ENCODE measurements at places on chromosomes 3 and 15. TPM values are rescaled to one million over a fixed set of nuclear protein-coding genes. Genes with fewer than 3 reads are reported as not detected.

The ADAMTS7 gene
- polyA plus RNA-seq, result 47.0 TPM

The OCA2 gene
- polyA plus RNA-seq, result 0.15 TPM

The TARS3 gene
- polyA plus RNA-seq, result 8.1 TPM

The NCEH1 gene
- 12.7 TPM for polyA plus RNA-seq

The C2CD4B gene
- 1.8 TPM for polyA plus RNA-seq

The ST6GAL1 gene
- polyA plus RNA-seq, result 19.5 TPM

The COL8A1 gene
- polyA plus RNA-seq, result 8.3 TPM

The KLHL6 gene
- 0.65 TPM for polyA plus RNA-seq

The LCTL gene
- polyA plus RNA-seq, result not detected

- H3K4me1 ChIP-seq, result no peaks in the 10 kb centered on the region
- H3K27me3 ChIP-seq, result no peaks in the 10 kb centered on the region
- DNase-seq, result no peak
- no peak overlapping the region for H3K27ac ChIP-seq
- H3K4me3 ChIP-seq, result no peak overlapping the region
- no peaks in the 10 kb centered on the region for H3K36me3 ChIP-seq
Observed at GRCh38 chr15:51952805-51953204, 18.8 kb downstream of the LEO1 start.

DNA sequence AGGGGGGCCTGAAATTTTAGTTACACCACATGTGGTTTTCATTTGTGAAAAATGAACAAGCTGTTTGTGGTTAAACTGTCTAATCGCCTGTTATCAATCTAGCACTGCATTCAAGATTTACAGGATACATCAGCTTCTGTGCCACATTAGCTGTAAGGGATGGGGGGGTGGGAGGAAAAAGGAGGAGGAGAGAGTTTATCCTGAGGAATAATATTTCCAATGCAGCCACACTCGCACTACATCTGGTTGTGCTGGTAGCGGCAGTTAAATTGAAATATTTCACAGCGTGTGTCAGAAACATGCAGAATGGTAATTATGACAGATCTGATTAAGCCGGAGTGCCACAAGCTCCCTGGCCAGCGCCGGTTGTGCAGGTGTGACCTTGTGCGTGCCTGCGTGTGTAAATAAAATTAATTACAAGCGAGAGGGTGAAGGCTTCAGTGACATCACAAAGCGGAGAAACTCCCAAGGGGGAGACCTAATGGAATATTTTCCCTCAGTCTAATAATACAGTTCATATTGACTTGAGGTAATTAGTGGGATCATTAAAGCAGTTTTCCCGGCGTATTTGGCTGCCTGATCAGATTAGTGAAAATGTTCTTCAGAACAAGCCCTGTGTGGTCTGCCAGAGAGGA lies 55.5 kb downstream of the SATB1 start:
- peaks cover 7% of the 10 kb centered on the region for H3K36me3 ChIP-seq
- H3K4me3 ChIP-seq, result no peak overlapping the region
- no peaks in the 10 kb centered on the region for H3K27me3 ChIP-seq
- H3K27ac ChIP-seq, result no peak overlapping the region
- no peak for DNase-seq

DNA sequence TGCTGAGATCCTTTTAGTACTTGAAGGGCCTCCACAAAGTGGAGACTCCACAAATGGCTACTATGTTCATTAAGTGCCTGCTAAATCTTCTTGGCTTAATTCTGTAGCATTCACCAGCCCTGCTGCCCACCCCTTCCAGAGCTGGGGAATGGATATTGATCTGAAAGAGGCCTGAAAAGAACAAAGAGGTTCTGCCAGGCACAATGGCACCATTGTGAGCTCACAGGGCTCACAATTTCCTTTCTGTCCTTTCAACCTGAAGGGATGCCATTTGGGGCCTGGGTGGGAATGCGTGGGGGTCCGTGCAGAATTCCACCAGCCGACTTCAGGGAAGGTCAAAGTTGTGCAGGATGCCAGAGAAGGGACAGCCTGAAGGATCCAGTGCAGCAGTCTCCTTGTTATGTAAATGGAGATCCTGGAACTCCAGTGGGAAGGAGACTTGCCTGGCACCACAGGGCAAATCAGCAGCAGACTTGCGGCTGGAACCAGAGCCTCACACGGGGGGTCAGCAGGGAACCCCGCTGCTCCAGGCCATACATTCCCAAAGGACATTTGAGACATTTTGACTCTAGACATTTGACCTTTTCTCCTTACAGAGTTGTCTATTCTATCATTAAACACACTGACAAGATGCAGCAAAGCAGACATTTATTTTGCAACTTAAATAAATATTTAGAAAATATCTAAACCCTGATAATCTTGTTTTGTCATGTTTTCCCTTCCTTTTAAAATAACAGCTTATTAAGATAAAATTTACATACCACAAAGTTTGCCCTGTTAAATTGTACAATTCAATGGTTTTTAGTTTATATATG lies 21.5 kb upstream of the MORF4L1 start:
- H3K36me3 ChIP-seq, result no peaks in the 10 kb centered on the region
- no peak overlapping the region for H3K4me3 ChIP-seq
- H3K27ac ChIP-seq, result no peak overlapping the region
- no peaks in the 10 kb centered on the region for H3K4me1 ChIP-seq

GRCh38 chr3:153818338-153818737 lies 302.9 kb upstream of the ARHGEF26 start:
- H3K27ac ChIP-seq, result no peak overlapping the region
- no peak for DNase-seq
- no peak overlapping the region for H3K4me3 ChIP-seq
- no peaks in the 10 kb centered on the region for H3K36me3 ChIP-seq

DNA sequence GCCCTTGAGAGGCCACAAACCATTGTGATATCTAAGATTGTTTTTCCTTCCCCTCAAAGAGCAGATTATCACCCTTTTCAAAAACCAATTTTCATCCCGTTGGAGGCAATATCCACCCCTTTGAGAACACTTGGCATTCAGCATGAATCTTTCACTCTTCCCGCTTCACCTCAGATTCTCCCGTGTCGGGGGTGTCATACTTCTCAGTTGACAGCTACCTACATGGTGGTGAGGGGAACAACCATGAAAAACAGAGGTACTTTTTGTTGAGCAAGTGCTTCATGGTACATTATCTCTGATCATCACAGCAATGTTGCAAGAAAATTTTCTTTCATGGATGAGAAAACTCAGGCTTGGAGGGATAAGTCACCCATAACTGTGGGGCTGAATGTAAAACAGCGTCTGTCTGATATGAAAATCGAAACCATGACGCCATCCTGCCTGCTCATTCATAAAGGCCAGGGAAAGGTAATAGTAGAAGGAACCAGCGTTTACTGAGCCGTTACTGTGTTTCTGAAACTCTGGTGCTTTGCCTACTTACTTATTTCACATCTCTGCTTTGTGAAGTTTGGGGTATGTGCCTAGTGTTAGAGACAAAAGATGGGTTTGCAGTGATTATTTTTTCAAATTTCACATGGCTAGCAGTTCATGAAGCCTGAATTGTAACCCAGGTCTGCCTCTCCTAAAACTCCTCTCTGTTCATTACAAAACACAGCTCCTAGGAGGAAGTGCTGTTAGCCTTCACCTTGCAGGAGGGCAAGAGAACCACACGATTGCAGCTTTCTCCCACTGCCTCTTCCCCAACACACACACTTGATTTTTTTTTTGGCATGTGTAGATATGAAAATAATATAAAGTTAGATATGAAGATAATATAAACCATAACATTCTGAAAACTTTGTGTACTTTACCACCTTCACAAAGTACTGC lies 35.4 kb downstream of the SV2B start:
- H3K27me3 ChIP-seq, result no peaks in the 10 kb centered on the region
- H3K4me3 ChIP-seq, result no peak overlapping the region
- no peaks in the 10 kb centered on the region for H3K36me3 ChIP-seq
- no peak overlapping the region for H3K27ac ChIP-seq

DNA sequence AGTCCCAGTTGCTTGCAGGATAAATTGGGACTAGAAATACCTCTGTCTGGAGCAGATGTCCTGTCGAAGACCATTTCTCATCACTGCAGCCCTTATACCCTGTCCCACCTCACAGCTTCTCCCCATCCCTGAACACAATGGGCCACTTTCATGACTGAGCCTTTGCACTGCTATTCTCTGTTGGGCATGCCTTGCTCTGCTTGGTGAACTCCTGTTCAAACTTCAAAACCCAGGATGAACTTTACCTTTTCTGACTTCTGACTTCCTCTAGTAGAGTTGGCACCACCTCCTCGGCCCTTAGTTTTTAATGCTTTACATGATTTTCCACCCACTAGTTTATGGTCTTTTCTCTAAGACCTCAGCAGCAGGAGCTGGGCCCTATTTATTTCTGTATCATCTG lies 48.4 kb downstream of the ST6GAL1 start:
- H3K27ac ChIP-seq, result peak overlapping the region; percentile 89
- H3K36me3 ChIP-seq, result peaks cover 63% of the 10 kb centered on the region
- DNase-seq, result no peak

- DNase-seq, result no peak
- no peaks in the 10 kb centered on the region for H3K4me1 ChIP-seq
- H3K4me3 ChIP-seq, result no peak overlapping the region
- H3K27ac ChIP-seq, result no peak overlapping the region
- no peaks in the 10 kb centered on the region for H3K27me3 ChIP-seq
Observed at GRCh38 chr3:126550488-126551051, 8.2 kb downstream of the C3orf22 start.

GRCh38 chr3:124942613-124943012 lies 8.1 kb upstream of the MUC13 start:
- H3K27ac ChIP-seq, result no peak overlapping the region
- no peaks in the 10 kb centered on the region for H3K36me3 ChIP-seq
- H3K4me1 ChIP-seq, result no peaks in the 10 kb centered on the region
- H3K4me3 ChIP-seq, result no peak overlapping the region
- no peaks in the 10 kb centered on the region for H3K27me3 ChIP-seq

DNA sequence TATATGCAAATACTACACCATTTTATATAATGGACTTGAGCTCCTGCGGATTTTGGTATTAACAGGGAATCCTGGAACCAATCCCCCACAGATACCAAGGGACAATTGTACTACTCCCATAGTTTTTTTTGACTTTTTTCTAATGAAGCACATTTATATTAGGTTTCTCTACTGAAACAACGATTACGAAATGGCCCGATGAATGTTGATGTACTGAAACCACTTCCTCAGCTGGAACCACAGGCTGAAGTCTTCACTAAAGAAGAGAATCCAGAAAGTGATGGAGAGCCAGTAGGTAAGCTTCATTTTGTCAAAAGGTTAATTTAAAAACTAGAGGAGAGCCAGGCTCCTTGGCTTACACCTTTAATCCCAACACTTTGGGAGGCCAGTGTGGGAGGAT lies 121.5 kb upstream of the LRRFIP2 start:
- H3K27ac ChIP-seq, result no peak overlapping the region
- peaks cover 91% of the 10 kb centered on the region for H3K36me3 ChIP-seq
- H3K4me3 ChIP-seq, result no peak overlapping the region
- no peaks in the 10 kb centered on the region for H3K4me1 ChIP-seq

DNA sequence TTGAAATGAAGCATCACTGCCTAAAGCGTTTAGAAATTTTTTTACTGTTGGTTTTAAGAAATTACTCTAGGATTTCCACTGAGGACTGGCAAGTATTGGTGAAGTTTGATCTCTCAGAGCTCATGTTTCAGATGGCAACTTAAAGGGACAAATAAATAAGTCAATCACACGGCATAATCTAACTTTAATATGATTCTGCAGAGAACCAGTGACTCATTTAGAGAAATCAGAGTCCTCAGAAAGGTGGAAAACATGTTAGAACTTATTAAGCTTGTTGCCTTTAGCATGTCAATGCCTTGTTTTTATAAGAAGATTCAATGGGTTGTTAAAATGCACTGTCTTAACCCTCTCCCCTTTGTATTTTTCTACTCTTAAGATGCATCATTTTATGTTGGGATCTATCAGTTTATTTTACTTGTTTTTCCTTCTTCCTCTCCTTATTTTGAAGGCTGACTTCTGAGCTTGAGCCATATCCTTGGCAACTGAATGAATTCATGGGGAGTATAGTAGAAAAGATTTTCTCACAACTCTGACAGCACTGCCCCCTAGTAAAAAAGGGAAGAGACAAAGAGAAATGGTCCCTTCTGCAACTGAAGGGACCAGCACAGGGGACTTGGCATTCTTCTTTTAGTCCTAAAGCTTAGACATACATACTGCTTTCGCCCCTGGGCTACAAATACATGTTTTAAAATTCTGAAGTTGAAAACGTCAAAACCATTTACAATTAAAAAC lies 431.2 kb downstream of the LPP start:
- DNase-seq, result no peak
- H3K36me3 ChIP-seq, result no peaks in the 10 kb centered on the region
- H3K27me3 ChIP-seq, result no peaks in the 10 kb centered on the region
- H3K4me3 ChIP-seq, result no peak overlapping the region
- peak overlapping the region; percentile 17 for H3K27ac ChIP-seq

GRCh38 chr15:69623392-69624154 lies 171.0 kb downstream of the RPLP1 start:
- peaks cover 13% of the 10 kb centered on the region for H3K27me3 ChIP-seq
- no peak overlapping the region for H3K27ac ChIP-seq
- no peaks in the 10 kb centered on the region for H3K4me1 ChIP-seq
- no peaks in the 10 kb centered on the region for H3K36me3 ChIP-seq

DNA sequence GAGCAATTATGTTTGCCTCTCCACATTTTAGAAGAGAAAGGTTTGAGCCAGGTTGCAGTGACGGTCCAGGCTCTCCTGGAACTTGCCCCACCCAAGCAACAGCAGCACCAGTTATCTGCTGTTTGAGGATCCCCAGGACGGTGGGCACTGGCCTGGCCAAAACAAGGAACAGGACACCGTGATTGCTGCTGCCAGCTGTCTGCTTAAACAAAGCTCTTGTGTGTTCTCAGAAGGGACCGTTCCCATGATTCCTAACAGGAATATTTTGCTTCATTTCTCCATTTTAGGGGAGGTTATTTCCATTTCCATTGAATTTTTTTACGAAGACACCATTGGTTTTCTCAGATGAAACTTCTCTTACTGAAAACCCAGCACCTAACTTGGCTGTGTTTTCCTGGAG lies 66.4 kb upstream of the RPL35A start:
- H3K36me3 ChIP-seq, result no peaks in the 10 kb centered on the region
- H3K4me3 ChIP-seq, result no peak overlapping the region
- no peaks in the 10 kb centered on the region for H3K27me3 ChIP-seq
- H3K27ac ChIP-seq, result no peak overlapping the region
- H3K4me1 ChIP-seq, result no peaks in the 10 kb centered on the region

DNA sequence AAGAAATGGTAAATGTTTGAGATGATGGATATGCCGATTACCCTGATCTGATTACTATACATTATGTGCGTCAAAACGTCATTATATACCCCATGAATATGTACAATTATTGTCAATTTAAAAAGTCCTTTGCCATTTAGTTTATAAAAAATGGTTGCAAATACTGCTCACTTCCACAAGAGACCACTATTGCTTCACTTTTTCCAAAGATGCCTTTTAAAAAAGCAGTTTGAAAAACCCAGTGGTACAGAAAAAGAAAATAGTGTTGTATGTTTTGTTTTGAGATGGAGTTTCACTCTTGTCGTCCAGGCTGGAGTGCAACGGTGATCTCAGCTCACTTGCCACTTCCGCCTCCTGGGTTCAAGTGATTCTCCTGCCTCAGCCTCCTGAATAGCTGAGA lies 39.3 kb downstream of the EDEM1 start:
- no peaks in the 10 kb centered on the region for H3K27me3 ChIP-seq
- no peak for DNase-seq
- H3K36me3 ChIP-seq, result no peaks in the 10 kb centered on the region
- H3K27ac ChIP-seq, result no peak overlapping the region
- no peaks in the 10 kb centered on the region for H3K4me1 ChIP-seq
- H3K4me3 ChIP-seq, result no peak overlapping the region

GRCh38 chr3:189404797-189405484 lies 226.2 kb upstream of the TP63 start:
- DNase-seq, result no peak
- no peaks in the 10 kb centered on the region for H3K36me3 ChIP-seq
- no peak overlapping the region for H3K4me3 ChIP-seq
- no peak overlapping the region for H3K27ac ChIP-seq

GRCh38 chr3:52923963-52924362 lies 26.6 kb upstream of the STIMATE start:
- no peaks in the 10 kb centered on the region for H3K27me3 ChIP-seq
- H3K27ac ChIP-seq, result no peak overlapping the region
- no peak for DNase-seq
- H3K36me3 ChIP-seq, result peaks cover 83% of the 10 kb centered on the region
